ENCODE measurements at places on chromosomes 16 and 17. TPM values are rescaled to one million over a fixed set of nuclear protein-coding genes. Genes with fewer than 3 reads are reported as not detected.

Gene GP1BA
- 0.24 TPM for polyA plus RNA-seq

Gene PLCG2
- 2.4 TPM for polyA plus RNA-seq

GRCh38 chr17:55263569-55264277, 1.0 kb upstream of the HLF start:
- peak; percentile 44 for DNase-seq

- DNase-seq = peak; percentile 47
These were observed 302.7 kb upstream of the IRX3 start for GRCh38 chr16:54589326-54589725.

DNA sequence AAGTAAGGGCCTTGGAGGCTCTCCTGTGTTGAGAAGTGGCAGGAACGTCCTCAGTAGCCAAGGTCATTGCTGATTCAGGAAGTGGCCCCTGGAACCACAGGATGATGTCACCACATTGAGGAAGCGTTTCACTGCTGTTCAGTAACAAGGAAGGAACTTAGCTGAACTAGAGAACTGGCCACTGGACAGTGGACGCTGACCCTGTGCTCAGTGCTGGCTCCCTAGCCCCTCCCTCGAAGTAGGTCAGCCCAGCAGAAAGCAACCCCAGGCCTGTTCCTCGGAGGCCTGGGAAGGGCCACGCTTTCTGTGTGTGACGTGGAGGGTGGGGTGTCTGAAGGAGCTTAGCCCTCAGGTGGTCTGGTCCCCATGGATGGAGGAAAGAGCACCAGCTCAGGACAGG, 58.3 kb downstream of the B9D1 start:
- DNase-seq = no peak

All from GM23338 (cell line).